ENCODE measurements at places on chromosomes 12 and 14.

GRCh38 chr14:73753887-73754795, 40.0 kb upstream of the PNMA1 start:
- peak; percentile 80 for DNase-seq

- no peak for DNase-seq
Measured at GRCh38 chr12:76457818-76458217, 101.8 kb downstream of the OSBPL8 start.

- DNase-seq, result no peak
Measured at GRCh38 chr14:93998871-93999403, 1.8 kb downstream of the CCDC197 start.

DNA sequence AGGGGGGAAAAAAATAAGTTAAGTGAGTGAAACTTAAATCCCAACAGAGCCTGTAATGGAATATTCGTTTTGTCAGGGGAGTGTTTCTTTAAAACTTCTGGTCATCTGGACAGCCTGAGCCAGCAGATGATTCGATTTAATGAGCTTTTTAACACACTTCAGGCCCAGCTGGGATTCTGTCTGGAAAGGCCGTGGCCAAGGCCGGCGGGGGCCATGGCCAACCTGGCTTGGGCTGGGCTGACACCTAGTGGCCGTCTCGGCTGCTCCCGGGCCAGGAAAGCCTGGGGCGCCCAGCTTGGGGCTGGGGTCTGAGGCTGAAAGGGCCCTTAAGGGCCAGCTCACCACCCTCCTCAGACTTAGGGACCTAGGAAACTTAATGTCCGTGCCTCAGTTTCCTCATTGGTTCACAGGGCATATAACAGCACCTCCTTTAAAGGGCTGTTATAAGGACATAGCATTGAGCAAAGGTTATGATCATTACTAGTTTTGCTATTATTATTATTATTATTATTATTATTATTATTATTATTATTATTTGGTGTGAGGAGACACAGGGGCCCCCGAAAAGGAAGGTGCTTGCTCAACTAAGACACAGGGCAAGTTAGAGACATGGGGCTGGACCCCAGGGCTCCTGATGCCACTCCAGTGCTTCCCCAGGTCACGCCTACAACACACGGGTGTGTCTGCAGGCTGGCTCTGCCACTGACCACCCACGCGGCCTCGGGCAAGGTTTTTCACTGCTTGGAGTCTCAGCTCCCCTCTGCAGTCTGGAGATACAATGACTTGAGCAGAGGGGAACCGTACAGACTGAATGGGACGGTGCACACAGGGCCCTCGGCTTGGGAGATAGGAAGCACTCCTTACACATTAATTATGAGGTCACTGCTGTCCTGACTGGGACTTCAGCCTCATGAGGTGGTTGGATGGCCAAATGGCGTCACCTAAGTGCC, 84.0 kb downstream of the SYNE3 start:
- DNase-seq, result peak; percentile 42

- DNase-seq, result peak; percentile 25
Measured at GRCh38 chr14:65961004-65961403, 525.2 kb upstream of the CCDC196 start.

DNA sequence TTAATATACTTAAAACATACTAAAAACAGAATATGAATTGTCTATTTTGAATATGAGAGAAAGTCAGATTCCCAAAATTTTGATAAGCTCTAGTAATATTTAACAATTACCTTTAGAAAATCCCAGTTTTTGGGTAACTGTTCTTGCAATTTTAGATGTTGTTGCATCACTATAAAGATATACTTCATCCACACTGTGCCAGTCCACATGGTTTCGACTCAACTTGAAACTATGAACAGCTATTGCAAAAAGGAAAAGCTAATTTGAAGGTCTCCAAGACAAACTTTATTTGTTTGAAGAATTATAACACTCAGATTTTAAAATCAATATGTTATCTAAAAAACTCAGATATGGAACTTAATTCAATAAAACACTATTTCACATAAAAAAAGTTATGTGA, 59.9 kb downstream of the DDHD1 start:
- DNase-seq, result no peak

- DNase-seq, result no peak
Measured at GRCh38 chr14:99996951-99997571, 68.2 kb upstream of the EVL start.

DNA sequence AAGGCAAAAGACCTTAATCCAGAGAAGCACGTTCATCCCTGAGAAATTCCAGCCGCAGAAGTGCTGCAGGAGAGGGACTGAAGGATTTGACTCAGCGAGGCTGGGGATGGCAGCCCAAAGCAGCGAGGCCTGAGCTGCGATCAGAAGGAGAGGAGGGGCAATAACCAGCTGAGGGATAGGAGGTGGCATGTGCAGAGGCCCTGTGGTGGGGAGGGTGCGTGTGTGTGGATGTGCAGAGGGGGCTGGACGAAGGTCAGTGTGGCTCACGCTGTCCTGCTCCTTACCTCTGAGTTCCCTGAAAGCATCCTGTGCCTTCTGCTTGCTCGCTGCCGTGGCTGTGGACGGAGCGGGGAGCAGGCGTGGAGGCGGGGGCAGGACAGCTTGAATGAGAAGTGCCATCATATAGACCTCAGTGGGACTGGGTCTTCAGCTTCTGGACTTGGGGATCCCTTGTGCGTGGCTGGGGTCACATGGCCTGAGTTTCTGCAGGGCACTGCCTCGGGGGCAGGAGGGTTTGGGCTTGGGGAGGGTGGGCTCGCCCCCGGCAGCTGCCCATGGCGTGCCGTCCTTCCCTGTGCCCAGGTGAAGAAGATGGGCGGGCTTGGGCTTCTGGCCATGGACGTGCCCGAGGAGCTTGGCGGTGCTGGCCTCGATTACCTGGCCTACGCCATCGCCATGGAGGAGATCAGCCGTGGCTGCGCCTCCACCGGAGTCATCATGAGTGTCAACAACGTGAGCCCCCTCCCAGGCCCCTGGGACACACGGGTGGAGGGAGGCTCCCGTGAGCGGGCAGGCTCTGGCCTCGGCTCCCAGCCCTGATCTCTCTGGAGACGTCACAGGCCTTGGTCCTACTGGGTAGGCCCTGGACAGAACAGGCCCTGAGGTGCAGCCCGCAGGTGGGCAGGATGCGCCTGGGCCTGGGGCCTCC, 11.0 kb downstream of the ACADS start:
- no peak for DNase-seq

GRCh38 chr14:41785696-41786095, 179.0 kb downstream of the LRFN5 start:
- no peak for DNase-seq

DNA sequence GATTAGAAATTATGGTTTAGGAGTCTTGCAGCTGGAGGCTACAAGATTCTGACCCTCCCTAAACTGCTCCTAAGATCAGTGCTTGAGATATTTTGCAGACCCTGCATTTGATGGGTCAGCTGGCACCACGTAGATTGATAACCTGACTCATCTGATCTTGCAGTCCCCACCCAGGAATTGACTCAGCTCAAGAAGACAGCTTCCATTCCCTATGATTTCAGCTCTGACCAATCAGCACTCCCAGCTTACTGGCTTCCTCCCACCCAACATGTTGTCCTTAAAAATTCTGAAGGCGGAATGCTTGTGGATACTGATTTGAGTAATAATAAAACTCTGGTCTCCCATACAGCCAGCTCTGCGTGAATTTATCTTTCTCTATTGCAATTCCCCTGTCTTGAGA, 23.2 kb upstream of the MTHFD1 start:
- DNase-seq, result no peak
